ENCODE measurements at places on chromosomes 12 and 14.

GRCh38 chr14:26932606-26933005 is 334.8 kb upstream of the NOVA1 start:
- no peak for DNase-seq

DNA sequence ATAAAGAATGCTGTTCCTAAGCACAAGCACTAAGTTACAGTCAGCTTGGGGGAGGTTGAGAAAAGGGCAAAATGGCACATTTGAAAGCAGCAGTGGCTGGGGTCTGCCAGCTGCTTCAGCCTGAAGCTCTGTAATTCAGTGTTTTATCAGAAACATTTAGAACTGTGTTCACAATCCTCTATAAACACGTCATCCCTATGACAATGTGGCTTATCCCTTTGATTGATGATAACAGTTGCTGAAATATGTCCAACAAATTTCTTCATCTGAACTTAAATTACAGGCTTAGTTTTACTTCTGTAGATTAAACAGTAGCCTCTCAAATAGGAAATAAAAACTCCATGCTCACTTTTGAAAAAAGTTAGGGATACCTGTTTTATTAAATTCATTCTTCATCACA is 108.8 kb downstream of the VEZT start:
- DNase-seq, result no peak

- no peak for DNase-seq
Observed at GRCh38 chr12:110564471-110564991, 18.6 kb downstream of the PPTC7 start.

DNA sequence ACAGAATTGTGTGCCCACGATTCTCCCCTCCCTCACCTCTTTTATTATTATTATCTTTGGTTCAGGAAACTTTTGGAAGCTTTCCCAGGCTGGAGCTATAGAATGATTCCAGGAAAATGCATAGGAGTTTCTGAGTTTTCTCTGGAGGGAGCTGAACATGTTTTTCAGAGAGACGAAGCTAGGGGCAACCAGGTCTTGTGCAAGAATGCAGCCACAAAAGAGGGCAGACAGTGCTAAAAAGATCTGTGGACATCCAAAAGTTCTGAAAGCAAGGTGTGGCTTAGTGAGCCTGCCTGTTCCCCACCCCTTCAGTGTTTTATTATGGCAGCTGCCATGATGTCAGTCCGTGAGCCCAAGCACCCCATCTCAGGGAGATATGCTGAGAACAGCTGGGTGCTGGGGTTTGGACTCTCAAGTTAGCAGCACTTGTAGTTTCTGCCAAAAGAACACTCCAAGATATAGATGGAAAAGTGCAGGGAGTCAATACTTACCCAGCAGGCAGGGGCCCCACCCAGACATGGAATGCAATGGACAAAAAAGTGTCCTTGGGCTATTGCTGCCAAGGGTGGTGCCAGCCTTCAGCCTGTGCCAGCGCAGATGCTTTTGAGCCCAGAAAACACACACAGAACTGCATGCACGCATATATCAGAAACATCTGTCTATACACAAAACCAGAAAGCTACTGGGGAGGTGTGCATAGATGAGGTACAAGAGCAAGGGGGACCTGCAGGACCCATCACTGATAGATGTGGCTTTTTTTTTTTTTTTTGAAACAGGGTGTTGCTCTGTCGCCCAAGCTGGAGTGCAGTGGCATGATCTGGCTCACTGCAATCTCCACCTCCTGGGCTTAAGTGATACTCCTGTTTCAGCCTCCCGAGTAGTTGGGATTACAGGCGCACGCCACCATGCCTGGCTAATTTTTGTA is 17.0 kb upstream of the IRF2BPL start:
- no peak for DNase-seq

GRCh38 chr14:24798911-24799462 is 165.0 kb upstream of the GZMB start:
- no peak for DNase-seq

DNA sequence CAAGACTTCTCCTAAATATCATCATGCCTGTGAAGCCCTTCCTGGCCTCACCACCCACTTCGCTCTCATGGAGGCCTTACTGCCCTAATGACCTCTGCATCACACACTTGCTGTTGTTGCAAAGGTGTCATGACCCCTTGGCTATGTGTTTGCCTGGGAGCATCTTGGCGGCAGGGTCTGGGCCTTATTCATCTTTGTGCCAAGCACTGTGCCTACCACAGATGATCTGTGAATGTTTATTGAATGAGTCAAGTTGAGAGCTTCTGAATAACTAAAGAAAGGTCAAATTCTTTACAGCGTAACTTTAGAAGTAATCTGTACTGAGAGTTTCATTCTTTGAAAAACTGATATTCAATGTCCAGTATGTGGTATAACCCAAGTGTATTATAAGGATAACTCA is 113.3 kb downstream of the TTC8 start:
- DNase-seq, result no peak
